ENCODE measurements at places on chromosomes 12 and 14.
A peak's percentile ranks its signal among the peaks of the same experiment; 100 is the strongest.

DNA sequence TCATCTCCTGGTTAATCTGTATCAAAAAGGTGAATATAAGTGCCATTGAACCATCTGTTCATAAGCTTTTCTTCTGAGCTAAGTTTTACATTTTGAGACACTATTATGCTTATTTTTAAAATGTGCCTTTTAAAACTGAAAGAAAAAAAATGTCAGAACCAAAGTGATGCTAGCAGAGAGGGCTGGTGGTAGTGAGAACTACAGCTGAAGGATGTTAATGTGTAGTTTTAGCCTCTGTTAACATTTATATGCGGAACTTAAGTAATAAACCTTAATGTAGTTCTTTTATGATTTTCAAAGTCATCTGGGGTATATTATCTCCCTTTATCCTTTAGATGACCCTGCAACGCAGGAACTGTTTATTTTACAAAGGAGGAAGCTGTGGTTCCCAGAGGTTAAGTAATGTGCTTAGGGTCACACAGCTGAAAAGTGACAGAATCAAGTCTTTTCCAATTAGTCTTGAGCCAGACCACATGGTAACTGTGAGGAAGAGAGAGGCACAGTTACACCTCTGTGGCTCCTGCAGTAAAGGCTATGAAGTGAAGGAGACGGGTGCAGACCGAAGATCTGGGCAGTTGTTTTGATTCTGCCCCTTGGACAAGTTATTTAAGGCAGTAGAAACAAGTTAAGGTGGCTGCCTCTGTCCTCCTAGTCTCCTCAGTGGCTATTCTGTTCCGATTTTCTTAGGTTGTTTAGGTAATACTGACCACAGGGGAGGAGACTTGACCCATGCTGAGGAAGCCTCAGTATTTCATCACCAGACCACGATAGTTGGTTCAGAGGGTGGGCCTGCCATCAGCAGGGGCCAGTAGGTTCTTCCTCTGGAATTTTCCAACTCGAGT lies 23.9 kb downstream of the GNG2 start:
- peak; percentile 82 for DNase-seq

GRCh38 chr12:122374707-122375106 lies 47.8 kb downstream of the CLIP1 start:
- DNase-seq = no peak

GRCh38 chr14:69107407-69108003 lies 45.4 kb downstream of the DCAF5 start:
- DNase-seq = peak; percentile 60

DNA sequence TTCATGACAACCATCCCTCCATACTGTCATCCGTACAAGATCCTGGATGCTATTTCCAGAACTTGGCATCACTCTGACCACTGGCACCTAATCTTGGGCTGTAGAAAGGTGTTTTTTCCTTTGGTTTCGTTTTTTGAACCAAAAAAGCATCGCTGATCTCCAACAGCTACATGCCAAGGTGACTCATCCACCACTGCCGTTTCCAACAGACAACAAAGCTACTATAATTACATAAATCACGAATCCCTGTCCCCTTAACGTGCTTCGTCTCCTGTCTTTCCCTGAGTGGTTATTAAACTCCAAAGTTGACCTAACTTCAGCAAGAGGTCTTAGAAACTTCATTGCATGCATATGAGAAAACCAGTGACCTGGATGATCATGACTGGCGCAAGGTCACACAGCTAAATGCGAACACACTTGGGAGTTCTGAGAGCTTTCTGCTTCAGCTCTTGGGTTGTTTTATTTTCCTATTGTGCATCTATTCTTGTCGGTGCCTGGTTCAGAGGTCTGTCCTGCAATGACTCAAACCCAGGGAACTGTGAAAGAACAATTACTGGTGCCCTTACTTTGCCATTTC lies 99.9 kb downstream of the PPM1H start:
- peak; percentile 51 for DNase-seq

DNA sequence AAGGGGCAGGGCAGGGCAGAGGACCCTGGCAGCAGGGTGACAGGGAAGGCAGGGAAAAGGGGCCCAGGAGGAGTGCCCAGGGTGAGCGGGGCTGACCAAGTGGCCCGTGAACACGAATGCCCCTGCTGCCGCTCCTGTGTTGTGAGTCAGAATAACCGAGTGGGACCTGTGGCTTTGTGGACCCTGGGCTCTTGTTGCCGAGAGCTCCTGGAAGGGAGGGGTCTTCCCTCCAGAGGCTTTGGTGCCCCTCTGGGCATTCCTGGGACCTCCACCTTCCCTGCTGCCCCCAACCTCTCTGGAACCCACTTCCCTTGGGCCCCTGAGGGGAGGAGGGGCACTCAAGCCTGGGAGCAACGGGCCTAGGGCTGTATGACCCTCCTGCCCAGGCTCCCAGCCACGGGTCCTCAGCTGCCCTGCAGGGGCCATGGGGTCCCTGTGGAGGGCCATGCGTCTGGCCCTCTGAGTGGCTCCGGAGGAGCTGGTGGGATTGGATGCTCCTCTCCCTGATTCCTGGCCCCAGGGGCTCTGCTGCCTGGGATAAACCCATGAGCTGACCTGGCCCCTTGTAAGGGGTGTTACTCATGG lies 319.4 kb downstream of the TMEM121 start:
- no peak for DNase-seq

DNA sequence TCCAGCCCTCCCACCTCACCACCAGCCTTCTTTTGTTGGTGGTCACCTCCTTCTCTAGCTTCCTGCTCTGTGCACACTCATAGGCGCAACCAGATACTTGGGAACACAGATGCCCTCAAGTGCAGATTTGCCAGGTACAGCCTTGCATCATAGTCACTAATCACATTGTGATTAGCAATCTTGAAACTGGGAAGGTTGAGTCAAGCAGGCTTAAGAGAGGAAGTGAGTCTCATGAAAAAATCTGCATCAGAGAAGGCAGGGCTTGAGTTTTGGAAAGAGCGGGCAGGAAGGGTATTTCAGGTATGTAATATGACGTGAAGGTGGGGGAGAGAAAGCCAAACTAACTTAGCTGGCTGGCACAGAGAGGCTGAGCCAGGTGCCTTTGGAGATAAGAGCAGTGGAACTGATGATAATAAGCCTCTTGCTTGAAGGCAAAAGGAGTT lies 2.7 kb upstream of the RABGGTA start:
- DNase-seq = no peak

DNA sequence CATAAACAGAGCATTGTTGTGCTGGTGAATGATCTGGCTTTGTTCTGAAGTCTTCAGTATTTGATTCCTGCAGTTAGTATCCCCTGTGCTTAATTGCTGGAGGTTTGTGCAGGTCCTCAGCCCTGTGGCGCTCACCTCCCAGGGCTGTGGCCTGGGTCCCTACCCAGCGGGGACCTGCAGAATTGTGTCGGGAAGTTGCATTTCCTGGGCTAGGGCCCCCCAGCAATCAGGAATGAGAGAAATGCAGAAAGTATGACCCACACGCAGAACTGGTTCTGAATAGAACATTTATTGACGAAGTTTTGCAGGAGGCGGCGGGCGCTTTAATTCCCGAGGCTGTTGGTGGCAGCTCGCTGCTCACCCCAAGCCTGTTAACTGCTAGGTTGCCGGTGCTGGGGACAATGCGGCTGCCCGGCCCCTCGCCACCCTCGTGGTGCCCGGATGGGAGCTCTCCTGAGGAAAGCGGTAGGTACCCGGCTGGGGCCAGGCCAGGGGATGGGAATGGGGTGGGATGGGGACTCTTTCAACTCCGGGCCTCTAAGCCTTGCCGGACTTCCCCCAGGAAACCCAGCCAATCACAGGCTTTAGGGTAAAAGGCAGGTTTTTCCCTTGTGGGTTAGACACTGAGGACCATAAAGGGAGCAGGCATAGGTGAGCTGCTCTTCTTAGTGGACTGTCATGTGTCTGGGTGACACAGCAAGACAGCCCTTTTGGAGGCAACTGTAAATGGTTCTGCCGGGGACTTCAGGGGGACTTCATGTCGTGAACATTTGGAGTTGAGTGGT lies 11.6 kb downstream of the PLEKHG3 start:
- no peak for DNase-seq

DNA sequence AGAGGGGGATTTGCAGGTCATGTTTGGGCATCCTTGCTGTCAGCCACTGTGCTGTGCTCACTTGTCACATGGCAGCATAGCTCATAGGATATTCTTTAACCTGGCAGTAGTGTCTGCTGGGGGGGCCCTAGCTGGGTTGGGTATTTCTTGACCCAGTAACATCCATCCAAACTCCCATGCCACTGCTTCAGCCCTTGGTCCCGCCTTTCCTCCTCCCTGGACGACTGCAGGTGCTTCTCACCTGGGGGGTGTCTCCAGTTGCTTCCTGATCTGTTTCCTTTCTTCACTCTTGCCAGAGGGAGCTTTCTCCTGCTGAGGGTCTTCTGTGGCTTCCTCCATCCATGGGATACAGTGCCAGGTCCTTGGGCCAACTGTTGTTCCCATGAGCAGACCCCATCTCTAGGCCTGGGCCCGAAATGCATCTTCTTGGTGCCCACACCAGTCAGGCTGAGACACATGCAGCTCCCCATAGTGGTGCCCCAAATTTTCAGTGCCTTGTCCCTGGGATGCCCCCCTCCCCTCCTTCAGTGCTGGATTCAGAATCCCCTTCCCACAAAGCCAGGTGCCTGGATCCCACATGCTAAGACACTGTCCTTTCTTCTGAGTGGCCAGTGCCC lies 20.5 kb downstream of the C14orf132 start:
- DNase-seq = no peak

- DNase-seq = no peak
These were observed 8.4 kb upstream of the PIANP start for GRCh38 chr12:6708960-6709394.

DNA sequence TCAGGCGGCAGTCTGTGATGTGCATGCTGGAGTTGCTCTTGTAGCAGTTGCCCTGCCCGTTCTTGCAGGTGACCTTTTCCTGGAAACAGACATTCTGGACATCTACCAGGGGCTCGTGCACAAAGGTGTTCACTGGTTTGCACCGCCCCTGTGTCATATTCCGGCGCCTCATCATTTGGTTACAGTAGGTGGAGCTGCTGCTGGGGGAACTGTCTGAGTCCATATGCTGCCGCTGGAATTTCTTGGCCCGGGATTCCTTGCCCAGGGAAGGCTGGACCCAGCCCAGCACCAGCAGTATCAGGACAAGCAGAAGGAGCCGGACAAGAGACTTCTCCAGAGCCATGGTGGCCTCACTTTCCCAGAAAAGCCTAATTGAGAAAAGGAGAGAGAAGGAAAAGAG lies 918 bp downstream of the RNASE1 start:
- no peak for DNase-seq

GRCh38 chr14:23013054-23013748 lies 3.3 kb upstream of the C14orf93 start:
- DNase-seq = no peak

GRCh38 chr14:103558071-103558882 lies 4.2 kb downstream of the BAG5 start:
- no peak for DNase-seq

DNA sequence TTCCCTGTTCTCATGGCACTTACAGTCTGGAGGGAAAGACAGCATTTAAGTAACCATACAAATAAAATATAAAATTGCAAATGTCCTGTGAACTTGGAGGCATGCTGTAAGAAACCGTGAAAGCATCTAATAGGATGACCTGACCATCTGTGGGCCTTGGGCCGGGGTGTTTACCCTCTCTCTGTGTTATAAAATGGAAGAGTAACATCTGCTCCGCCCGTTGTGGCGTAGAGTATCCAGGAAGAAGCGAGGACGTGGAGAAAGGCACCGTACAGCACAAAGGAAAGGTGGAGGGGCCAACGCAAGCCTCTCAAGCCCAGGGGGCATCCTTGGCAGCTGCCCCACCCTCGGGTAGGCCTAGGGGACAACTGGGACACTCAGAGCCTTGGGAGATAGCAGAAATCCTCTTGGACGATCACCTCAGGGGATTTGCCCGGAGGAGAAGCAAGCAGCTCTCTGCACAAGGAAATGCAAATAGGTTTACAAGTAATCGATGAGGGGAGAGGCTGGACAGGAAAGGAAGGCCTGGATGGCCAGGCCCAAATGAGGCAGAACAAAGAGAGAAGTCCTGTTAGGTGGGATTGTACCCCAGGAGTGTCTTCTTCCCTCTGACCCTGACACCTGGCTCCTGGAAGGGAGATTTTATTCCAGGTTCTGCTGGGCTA lies 26.2 kb downstream of the VSX2 start:
- DNase-seq = no peak

- no peak for DNase-seq
These were observed 352.7 kb upstream of the NAV3 start for GRCh38 chr12:77477907-77478533.

DNA sequence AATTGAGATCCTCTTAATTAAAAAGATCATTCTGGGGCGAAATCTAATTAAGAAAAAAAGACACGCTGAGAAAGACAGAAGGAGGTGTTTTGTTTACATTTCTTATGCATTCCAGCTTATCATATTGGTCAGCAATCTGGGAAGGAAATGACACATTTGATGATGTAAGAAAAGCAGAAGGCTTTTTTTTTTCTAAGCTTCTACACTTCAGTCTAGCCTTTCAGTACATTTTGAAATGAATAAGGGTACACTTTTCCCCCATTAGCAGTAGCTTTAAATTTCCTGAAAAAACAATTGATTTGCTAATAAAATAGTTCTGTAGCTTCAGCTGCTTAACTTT lies 5.9 kb upstream of the GSC start:
- DNase-seq = no peak

GRCh38 chr14:38866461-38866860 lies 236.6 kb downstream of the SEC23A start:
- DNase-seq = no peak

- DNase-seq = no peak
These were observed 47.3 kb upstream of the TMED10 start for GRCh38 chr14:75223664-75224154.

- no peak for DNase-seq
These were observed 61.1 kb downstream of the TESC start for GRCh38 chr12:117038023-117038680.

- DNase-seq = no peak
These were observed 1082.4 kb downstream of the TMTC2 start for GRCh38 chr12:83769151-83769550.

- DNase-seq = no peak
These were observed 25.9 kb downstream of the ARHGAP5 start for GRCh38 chr14:32102968-32103367.

DNA sequence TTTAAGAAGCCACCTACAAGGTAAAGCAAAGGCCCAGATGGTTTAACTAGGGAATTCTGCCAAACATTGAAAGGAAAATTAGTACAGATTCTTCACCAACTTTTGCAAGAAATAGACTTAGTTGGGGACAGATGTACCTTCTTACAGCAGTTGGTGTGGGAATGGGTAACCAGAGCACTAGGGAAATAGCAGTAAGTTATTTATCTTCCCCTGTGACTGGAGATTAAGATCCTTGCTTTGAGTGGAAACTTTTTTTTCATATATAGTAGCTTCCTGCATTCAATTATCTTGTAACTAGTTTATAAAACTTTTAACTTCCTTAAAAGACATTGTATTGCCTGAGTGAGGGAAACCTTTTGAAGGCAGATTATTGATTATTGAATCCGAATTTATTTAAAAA lies 44.2 kb downstream of the ARID2 start:
- DNase-seq = no peak

DNA sequence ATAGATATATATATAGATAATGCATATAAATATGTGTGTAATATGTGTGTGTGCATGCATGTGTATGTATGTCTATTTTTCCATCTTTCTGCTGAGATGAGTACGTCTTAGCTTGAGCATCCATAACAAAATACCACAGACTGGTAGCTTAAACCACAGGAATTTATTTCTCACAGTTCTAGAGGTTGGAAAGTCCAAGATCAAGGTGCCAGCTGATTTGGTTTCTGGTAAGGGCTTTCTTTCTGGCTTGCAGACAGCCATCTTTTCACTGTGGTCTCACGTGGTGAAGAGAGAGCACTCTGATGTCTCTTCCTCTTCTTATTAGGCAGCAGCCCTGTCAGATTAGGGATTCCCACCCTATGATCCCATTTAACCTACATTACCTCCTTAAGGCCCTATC lies 47.3 kb downstream of the ACSM4 start:
- no peak for DNase-seq

- no peak for DNase-seq
These were observed 13.9 kb downstream of the FBXO34 start for GRCh38 chr14:55285048-55285652.

Data from brain microvascular endothelial cell (primary cell).